NCI-H446 treated with DMSO at 0.1 percent for 48 hours (cell line): ENCODE measurements at places on chromosomes 3 and 15.

DNA sequence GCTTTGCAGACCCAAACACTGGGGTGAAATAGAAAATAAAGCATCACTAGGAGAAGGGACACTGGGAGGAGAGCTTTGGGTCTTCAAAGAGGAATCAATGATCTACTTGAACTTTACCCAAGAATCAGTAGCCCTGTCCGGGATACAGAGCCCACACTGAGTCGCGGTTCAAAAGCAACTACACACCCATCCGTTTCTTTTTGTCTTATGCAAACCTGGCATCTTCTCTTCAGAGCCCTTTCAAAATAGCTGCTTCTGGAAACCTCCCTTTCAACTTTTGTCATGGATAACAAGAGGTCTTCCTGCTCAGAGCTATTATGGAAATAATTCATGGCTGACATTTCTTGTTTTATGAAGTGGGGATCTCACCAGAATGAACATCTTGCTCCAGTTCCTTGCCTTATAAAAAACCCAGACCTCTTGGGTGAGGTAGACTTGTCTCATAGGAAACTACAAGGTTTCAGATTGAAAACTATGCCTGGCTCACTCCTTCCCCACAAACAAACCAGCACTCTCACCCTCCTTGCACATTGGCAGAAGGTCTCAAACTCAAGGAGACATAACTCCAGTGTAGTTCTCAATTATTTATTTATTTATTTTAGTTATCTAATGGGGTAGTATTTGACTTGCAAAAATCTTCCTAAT lies 115.1 kb upstream of the ARHGEF3 start:
- DNase-seq, result no peak

DNA sequence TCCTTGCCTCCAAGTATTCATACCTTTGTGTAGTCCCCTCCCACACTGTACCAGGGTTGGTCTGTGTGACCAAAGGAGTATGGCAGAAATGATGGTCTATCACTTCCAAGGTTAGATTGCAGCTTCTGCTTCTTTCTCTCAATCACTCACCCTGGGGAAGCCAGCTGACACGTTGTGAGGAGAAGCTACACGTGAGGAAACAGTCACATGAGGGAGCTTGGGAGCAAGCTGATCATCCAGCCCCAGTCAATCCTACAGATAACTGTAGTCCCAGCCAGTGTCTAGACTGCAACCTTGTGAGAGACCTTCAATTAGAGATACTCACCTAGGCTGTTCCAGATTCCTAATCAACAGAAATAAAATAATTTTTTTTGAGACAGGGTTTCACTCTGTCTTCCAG lies 6.2 kb upstream of the ZNF774 start:
- no peak for DNase-seq

- DNase-seq, result no peak
Observed at GRCh38 chr3:55144015-55144673, 216.3 kb upstream of the LRTM1 start.

GRCh38 chr3:26587571-26587970 lies 35.0 kb upstream of the LRRC3B start:
- no peak for DNase-seq

DNA sequence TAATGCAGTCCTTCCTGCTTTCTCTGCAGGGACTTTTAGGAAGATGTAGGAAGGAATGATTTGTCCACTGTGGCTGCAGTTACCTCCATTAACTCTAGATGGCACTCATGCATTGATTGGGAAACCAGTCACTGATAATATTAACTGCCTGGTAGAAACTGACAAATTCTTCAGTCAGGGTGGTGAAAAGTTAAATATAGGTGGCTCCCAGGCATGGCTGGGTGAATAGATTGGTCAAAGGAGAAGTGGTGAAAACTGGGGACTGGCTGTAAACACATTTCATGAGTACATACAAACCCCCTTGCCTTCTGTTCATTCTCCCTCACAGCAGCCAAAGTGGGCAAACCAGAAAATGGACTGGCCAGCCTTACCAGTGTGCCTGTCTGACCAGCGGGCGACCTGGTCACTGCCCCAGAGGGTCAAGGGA lies 333.4 kb downstream of the THSD4 start:
- DNase-seq, result no peak

- DNase-seq, result no peak
Observed at GRCh38 chr15:61075741-61076140, 153.4 kb downstream of the RORA start.

DNA sequence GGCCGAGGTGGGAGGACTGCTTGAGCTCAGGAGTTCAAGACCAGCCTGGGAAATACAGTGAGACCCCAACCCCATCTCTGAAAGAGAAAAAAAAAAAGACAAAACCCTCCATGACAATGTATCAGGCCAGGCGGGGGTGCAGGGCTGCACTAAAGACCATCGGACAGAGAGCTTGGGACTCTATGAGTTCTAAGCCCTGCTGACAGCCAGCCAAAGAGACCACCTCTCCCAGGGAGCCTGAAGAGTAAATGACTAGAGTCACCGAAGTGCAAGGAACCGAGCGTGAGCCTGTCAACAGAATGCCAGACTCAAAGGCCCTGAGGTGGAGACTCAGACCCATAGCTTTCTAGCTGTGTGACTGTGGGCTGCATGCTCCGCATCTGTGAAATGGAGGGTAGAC lies 12.5 kb downstream of the POC1A start:
- no peak for DNase-seq

GRCh38 chr15:45205192-45205591 lies 17.4 kb upstream of the SHF start:
- DNase-seq, result peak; percentile 27

- no peak for DNase-seq
Observed at GRCh38 chr3:100329800-100330489, 4.6 kb upstream of the NIT2 start.

DNA sequence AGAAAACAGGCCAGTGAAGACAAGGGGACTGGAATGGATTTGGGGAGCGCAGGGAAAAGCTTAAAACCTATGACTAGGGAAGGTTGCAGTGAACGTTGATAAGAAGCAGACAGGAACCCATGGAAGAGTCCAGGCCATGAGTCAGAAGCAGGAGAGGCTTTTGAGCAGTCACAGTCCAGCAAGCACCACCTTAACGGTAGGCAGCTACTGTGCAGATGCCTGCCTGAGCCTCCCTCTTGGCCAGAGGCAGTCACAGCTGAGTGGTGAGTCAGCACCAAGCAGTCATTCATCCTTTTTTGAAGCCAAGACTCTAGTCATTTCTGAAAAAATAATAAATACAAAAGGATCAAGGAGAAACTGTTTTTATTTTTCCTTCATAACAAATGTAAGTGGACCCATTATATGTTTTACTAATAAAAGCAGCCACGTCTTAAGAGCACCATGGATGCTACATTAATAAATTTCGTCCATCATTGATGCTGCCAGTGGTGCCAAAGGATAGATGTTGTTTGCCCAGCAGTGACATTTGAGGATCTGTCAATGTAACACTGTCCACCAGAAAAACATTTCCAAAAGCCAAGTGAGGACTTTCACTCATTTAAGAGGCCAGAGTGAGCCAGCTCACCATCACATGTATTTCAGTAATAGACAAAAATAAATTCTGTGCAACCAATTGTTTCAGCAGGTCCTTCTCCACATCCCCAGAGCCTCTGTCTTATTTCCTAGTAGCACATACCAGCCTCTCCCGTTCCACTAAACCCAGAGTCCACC lies 42.1 kb upstream of the ACTC1 start:
- DNase-seq, result peak; percentile 58

- no peak for DNase-seq
Observed at GRCh38 chr15:61769557-61769956, 290.7 kb downstream of the VPS13C start.

GRCh38 chr3:65936908-65937638 lies 101.6 kb downstream of the MAGI1 start:
- DNase-seq, result no peak

DNA sequence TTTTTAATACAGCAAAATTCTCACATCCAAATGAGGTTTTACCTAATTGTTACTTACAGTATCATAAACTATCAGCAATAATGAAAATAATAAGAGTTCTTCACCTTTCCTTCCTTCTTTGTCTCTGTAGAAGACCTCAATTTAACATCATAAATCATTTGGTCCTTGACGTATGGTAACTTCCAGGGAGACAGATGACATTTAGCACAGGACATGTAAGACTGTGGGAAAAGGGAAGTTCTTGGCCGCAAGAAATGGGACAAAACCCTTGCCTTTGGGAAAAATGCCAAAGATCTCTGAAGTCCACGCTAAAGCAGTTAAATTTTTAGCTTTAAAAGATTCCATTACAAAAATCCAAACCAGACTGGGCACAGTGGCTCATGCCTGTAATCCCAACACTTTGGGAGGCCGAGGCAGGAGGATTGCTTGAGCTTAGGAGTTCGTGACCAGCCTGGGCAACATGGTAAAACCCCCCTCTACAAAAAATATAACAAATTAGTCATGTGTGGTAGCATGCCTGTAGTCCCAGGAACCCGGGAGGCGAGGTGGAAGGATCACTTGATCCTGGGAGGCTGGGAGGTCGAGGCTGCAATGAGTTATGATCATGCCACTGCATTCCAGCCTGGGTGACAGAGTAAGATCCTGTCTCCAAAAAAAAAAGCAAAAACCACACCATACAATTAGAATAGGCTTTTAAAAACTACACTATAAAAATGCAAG lies 8.8 kb downstream of the PTPN9 start:
- DNase-seq, result no peak

DNA sequence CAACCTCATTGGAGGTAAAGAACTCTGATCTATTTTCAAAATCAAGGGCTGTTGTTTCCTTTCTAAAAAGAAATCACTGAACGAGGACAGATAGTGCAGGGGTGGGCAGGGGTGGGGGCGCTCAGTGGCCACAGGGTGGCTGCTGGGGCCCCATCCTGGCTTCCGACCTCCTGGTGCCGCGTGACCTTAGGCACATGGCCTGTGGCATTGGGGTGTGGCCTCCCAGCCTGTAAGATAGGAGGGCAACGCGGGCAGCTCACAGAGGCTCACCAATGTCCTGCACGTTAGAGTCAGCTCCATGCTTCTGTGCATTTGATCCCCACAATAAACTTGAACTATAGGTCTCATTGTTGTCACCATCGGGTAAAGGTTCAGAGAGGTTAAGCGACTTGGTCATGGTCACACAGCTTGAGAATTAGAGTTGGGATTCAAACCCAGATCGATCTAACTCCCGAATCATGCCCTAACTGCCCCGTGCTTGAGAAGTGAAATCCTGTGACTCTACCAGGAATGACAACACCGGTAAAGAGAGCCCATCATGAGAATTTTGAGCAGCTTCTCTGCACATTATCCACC lies 148.0 kb upstream of the SLC6A11 start:
- DNase-seq, result no peak

- DNase-seq, result no peak
Observed at GRCh38 chr15:88736204-88736603, 67.0 kb upstream of the ACAN start.

DNA sequence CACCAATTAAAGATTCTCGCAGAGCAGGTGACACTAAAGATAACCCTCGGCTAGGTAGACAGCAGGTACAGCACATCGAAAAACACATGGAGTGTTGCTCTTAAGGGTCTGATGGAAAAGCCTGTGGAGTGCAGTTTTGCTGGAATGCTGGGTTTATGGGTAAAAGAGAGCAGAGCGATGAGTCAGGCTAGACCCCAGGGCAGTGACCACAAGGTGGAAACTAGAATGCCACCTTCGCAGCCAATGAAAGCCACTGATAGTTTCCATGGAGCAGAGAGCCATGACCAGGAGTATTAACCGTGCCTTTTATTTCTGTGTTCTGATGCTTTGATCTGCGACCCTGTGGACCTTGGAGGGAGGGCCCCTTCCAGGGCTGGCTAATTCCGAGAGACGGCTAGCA lies 149.8 kb downstream of the GABRB3 start:
- DNase-seq, result no peak

DNA sequence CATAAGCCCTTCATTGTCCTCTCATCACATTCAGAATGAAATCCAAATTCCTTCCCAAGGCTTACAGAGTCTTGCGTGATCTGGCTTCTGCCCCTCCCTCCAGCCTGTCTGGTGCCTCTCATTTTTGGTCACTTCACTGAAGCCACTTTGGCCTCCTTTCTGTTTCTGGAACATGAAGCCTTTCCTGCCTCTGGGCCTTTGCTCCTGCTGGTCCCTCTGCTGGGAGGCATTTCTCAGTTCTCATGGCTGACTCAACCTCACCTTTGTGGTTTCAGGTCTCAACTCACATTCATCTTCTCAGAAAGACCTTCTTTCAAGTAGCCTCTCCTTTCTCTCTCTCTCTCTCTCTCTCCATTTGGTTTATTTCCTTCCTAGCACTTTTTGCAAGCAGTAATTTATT lies 43.9 kb upstream of the BHLHE40 start:
- DNase-seq, result no peak

- DNase-seq, result no peak
Observed at GRCh38 chr3:39962581-39962980, 153.2 kb downstream of the MYRIP start.

- no peak for DNase-seq
Observed at GRCh38 chr15:32942401-32942841, 224.6 kb downstream of the GREM1 start.

DNA sequence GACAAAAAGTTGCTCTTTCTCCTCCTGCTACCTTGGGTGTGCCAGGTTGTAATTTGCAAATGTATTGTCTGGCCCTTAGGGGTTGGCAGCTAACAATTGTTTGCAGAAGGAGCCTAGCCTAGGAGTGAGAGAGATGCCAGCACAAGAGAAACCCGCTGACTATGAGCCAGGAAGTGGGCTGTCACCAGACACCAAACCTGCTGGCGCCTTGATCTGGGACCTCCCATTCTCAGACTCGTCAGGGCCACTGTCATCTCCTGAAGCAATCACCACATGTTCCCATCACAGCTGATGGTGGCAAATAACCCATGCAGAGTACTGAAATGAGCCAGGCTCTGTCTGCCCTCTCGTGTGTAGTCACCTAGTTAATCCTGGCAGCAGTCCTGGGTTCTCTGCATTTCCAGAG lies 406.4 kb upstream of the NPAP1 start:
- DNase-seq, result no peak

DNA sequence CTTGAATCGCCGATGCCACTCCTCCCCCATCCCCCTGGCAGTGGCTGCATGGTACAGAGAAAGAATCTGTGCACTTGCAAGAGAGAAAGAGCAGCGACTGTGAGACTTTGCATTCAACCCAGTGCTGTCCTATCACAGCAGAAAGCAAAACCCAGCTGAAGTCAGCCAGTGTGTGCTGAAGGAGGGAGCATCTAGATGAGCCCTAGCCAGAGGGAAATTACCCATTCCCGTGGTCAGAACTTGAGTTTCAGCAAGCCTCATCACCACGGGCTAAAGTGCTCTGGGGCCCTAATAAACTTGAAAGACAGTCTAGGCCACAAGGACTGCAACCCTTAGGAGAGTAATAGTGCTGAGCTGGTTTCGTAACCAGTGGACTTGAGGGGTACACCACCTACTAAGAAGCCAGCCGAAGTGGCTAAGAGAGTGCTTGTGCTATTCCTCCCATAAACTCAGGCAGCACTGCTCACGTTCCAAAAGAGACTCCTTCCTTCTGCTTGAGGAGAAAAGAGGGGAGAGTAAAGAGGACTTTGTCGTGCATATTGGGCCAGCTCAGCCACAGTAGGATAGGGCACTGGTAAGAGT lies 15.2 kb upstream of the PIK3R4 start:
- no peak for DNase-seq

- DNase-seq, result peak; percentile 15
Observed at GRCh38 chr3:107969994-107970819, 120.6 kb downstream of the CD47 start.
